ENCODE measurements at places on chromosomes 4 and X.

DNA sequence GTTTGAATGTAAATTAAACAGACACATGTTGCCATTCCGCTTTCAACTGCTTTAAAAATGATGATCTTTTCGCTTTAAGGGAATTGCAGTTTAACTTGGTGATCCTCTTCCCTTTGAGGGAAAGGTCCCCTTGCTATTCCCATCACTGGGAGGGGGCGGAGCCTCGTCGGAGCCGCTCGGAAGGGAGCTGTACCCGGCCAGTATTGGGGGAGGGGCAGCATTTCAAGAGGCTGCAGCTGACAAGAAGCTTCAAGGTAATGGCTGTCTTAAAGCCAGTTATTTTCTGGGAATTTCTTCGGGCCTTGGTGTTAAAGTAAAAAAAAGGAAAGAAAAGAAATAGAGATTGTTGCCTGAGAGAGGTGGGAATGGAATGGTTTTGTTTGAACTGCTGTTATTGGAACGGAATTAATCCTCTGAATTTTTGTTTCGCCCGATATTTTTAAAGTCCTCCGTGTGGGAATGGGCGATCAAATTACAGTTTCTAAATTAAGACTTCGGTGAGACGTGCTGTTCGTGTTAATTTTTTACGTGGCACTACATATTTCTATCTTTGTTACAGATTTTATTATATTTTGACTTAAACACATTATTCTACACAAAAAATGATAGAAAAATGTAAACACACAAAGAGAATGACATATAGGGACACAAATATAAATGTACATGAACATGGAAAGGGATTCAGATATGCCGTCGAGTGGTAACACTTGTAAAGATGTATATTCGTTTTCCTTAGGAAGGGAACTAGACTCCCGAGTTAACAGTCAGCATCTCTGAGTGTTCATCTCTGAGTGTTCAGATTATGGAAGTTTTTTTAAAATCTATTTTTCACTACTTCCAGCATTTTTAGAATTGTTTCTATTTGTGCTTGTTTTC lies 9.2 kb downstream of the PWWP3B start:
- DNase-seq: no peak

GRCh38 chrX:46587753-46588171 lies 14.2 kb downstream of the CHST7 start:
- DNase-seq: no peak

GRCh38 chr4:75655562-75655961 lies 17.6 kb downstream of the G3BP2 start:
- no peak for DNase-seq

DNA sequence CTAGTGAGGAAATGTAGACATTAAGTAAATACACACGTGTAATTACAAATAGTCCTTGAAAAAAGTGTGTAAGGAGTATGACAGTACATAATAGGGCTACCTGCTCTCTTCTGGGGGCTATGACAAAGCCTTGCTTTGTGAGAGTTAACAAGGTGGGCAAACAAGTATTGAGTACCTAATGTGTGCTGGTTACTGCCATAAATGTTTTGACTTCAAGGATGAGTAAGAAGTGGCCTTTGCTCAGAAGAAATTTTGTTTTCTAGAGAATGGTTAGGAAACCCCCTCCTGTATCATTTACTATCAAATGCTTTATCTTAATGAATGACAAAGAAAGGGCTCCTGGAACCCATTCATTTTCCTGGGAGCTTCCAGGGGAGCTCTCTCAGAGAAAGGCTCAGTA lies 167.0 kb upstream of the CASK start:
- no peak for DNase-seq

GRCh38 chrX:39935411-39936064 lies 162.2 kb downstream of the BCOR start:
- DNase-seq: no peak

- peak; percentile 72 for DNase-seq
These were observed 63.1 kb downstream of the TSC22D3 start for GRCh38 chrX:107712231-107713202.

DNA sequence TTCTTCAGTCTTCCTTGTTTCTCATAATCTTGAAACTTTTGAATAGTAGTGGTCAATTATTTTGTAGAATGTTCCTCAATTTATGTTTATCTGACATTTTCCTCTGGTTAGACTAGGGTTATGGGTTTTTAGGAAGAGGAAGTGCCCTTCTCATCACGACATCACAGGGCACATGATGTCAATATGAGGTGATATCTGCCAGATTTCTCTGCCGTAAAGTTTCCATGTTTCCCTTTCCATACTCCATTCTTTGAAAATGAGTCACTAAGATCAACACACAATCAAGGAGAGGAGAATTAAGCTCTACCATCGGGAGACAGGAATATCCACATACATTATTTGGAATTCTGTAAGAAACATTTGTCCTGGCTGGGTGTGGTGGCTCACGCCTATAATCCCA lies 28.4 kb downstream of the RP2 start:
- DNase-seq: peak; percentile 78

- DNase-seq: peak; percentile 10
These were observed at the start of gene SHROOM4 for GRCh38 chrX:50813843-50814661. SHROOM4 (minus strand) TSS chrX:50814194; CDS start chrX:50814018, 176 bp downstream.

DNA sequence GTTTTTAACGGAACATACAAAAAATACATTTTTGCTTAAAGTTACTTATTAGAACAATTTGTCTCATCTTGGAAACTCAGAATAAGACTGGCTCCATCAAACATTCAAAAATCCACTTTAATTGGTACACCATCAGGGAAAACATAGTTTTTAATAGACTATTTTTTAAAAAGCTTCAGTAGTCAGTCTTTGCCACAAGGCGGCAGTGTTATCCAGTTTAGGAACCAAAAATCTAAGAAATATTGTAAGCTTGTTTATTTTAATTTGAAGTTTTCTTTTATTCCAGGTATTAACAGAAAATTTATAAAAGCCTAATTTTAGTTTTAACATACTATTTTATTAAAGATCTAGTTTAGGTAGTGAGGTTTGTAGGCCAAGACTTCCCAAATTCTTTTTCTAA lies 107.7 kb downstream of the APOOL start:
- peak; percentile 0 for DNase-seq

DNA sequence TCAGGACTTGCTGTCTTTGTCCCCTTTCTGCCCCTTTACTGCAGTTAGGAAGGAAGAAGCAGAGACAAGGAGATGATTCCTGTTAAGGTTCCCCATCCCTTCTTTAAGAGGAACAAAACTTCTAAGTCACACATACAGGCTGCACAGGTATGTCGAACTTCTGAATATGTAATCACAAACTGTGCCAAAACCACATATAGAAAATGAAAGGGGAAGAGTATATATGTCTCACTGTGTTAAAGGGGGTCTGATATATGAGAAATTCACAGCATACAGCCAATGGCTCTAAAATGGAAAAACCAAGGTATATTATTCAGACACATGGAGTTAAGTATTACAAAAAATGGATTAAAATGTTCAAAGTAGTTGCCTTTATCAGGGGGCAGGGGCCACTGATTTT lies 11.7 kb downstream of the CFAP97 start:
- no peak for DNase-seq

DNA sequence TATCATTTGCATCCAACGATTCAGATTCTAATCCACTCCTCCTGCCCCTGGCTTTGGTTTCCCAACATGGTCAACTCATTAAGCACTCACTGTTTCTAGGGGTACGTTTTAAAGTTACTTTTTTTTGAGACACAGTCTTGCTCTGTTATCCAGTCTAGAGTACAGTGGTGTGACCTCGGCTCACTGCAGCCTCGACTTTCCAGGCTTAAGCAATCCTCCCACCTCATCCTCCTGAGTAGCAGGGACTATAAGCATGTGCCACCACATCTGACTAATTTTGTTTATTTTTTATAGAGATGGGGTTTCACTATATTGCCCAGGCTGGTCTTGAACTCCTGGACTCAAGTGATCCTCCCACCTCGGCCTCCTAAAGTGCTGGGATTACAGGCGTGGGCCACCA lies 48.9 kb downstream of the TMEM156 start:
- peak; percentile 87 for DNase-seq

DNA sequence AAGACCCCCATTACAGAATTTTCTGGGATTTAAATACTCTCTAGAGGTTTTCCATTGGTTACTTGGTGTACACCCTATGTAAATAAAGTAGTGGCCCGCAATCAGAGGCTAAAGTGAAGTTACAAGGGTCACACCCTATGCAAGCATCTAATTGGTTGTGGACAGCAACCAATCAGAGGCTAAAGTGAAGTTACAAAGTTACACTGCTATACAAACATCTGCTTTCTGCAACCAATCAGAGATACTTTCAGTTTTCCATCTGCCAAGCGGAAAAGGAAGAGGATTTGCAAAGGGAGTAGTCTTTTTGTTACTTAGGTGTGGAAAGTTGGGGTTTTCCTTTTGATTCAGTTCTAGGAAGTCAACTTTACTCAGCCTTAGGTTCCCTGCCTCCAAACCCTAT lies 2.0 kb upstream of the ATRX start:
- peak; percentile 87 for DNase-seq

DNA sequence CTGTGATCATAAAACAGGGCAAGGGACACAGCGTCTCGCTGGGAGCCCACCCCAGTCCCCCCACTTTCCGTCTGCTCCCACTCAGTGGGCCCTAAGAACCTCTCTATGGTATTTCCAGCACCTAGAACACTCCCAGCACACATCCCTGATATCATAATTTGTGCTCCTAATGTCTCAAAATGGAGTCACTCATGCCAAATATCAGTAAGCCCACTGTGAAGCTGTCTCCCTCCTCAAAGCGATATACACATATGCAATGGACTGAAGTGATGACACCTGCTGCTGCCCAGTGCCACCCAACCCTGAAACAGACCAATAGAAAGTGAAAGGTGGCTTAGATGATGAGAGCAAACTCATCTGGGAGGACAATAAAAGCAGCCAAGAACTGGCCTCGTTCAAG lies 17.9 kb downstream of the ENPP6 start:
- DNase-seq: no peak

DNA sequence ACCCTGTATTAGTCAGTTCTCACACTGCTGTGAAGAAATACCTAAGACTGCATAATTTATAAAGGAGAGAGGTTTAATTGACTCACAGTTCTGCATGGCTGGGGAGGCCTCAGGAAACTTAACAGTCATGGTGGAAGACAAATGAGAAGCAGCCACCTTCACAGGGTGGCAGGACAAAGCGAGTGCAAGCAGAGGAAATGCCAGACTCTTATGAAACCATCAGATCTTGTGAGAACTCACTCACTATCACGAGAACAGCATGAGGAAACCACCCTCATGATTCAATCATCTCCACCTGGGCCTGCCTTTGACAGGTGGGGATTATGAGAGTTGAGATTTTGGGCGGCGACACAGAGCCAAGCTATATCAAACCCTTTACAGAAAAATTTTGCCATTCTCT lies 722.4 kb downstream of the RAB28 start:
- DNase-seq: no peak

GRCh38 chr4:7075962-7076695 lies 8.3 kb upstream of the GRPEL1 start:
- no peak for DNase-seq

DNA sequence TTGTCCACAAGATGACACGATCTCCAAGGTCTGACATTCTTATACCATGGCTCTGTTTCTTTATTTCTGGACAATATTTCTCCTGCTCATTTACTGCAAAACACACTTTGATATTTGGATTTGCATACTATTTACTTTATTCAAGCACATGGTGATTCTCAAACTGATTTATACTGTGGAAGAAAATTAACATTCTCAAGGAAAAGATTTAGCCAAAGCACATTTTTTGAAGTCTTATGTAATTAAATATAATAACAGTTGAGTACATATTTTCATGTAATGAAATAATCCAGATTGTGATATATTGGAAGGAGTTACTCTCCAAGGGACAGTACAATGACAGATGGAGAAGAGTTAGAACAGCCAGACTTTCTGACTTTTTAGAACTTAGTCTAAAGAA lies 155.8 kb upstream of the CT83 start:
- DNase-seq: no peak

DNA sequence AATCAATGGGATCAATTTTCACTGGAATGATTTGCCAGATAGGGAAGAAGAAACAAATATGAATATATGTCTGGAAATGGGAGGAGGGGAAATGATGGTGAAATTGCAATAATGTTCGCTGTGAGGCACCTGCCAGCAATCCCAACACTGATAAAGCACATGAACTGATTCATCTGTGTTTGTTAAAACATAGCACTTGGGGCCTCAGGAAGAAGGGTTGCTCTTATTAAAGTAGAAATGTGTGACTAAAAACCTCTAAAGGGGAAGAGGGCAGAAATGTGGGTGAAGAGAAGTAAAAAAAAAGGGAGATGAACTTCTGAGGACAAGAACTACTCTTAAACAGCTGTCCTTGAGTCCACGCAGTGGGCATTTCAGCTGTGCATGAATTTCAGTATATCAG lies 101.4 kb downstream of the C4orf51 start:
- peak; percentile 15 for DNase-seq

DNA sequence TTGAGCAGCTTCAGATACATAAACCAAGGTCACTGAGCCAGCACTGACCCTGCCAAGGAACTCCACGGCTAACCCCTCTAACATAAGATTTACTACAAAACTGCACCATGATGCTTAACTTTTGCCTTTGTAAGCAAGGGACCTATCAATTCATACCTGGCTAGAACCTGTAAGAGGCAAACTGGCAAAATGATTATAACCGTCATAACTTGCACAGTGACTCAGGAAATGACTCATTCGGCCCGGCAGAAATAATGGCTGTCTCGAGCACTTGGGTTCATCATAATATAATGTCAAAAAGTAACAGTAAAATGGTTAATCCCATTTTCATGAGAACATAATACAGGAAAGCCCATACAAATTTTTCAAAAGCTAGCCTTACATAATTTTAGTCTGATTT lies 17.2 kb downstream of the RASGEF1B start:
- DNase-seq: no peak

GRCh38 chr4:94974773-94975172 lies 217.0 kb downstream of the BMPR1B start:
- DNase-seq: no peak

- no peak for DNase-seq
These were observed 106.4 kb downstream of the ABLIM2 start for GRCh38 chr4:8052160-8052691.

- DNase-seq: peak; percentile 36
These were observed 921 bp upstream of the SETD7 start for GRCh38 chr4:139556724-139557555.

DNA sequence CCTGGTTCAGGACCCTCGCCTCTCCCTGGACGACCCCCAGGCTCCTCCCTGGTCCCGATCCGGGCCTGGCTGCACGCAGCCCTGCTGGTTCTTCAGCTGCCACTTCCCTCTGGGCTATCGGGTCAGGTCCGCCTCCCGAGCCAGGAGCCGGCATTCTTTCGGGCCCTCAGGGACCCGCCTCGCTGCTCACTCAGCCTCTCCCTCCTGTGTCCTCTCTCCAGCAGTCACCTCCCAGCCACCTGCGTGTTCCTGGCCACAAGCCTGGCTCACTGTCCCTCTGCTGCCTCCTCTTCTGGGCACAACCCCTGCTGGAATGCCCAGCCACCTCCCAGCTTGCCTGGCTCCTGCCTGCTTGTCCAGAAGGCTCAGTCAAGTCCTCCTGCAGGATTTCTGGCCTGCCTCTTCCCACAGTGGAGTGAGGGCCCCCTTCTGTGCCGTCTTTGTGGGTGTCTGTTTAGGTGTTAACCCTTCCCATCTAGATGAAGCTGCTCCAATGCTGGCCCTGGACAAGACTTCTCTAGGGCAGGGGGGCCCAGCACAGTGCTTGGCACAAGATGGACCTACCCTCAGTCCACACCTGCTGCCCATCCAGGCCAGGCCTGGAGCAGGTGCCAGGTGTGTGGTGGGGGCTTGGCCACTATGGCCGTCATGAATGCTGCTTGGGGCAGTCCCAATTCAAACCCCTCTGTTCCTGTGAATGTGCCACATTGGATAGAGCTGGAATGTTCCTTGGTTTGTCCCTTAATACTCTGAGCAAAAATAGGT lies 2.2 kb downstream of the WFS1 start:
- no peak for DNase-seq

- no peak for DNase-seq
These were observed 51.9 kb downstream of the LUZP4 start for GRCh38 chrX:115341421-115341820.

GRCh38 chr4:182917182-182918043 lies at the start of gene DCTD:
DCTD (minus strand) TSS chr4:182917386; CDS start chr4:182915568, 1,818 bp downstream.
- peak; percentile 83 for DNase-seq
